ENCODE measurements at places on chromosomes 6 and 20.

GRCh38 chr6:158999154-158999665, 792 bp downstream of the RSPH3 start:
- no peak for DNase-seq

GRCh38 chr20:16433293-16433580, 140.0 kb downstream of the KIF16B start:
- no peak for DNase-seq

- DNase-seq: no peak
These were observed 811.9 kb downstream of the TENT5A start for GRCh38 chr6:80940571-80940970.

DNA sequence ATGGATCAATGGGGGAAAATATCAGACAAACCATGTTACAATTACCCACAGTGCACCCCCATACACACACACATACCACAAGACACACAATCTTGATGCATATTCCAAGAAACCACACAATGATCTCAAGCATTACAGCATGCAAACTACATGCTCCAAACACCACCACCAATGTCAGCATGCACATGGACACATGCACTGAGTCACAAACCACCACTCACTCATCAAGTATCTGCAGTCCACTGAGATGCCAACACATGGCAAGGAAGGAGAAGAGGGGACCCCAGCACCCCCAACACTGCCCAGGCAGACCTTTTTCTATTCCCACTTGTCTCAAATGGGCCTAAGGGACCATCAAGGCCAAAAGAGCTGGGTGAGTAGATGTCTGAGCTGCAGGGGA, 91.6 kb downstream of the PREX1 start:
- DNase-seq: no peak

DNA sequence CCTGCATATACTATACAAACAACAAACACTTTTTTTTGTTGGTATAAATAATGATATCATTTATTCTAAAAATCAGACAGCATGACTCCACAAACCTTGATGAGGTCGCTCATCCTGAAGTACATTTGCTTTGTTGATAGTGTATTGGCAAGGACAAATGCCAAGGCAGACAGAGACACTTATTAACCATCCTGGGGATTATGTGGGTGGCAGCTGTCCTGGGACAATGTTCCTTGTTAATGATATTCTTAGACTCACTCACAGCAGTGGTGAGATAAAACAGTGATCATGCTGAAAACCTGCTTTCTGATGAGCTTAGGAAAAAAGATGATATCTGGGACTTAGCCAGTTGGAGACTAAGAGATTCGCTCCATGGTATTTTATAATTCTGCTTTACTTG, 85.4 kb upstream of the OGFRL1 start:
- no peak for DNase-seq

GRCh38 chr20:64044484-64045247, 4.8 kb downstream of the SOX18 start:
- no peak for DNase-seq

DNA sequence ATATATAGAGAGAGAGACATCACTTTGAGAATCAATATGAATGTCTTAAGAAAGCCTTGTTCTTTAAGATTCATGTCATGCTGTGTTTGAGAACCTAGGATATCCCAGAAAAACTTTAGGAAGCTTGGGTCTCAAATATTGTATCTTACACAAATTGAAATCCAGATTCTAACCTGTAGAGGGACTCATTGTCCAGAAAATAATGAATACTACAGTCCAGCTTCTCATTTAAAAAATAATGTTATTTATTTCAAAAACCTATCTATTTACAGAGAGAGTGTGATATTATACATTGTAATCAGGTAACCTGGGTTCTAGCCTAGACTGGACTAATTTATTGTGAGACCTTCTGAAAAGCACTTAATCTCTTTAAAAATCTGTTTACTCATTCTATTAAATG, 4.2 kb downstream of the RFX6 start:
- DNase-seq: no peak

GRCh38 chr6:125020385-125020784, 58.1 kb downstream of the RNF217 start:
- DNase-seq: no peak

GRCh38 chr6:43013097-43013842, 476 bp downstream of the MEA1 start:
- no peak for DNase-seq

DNA sequence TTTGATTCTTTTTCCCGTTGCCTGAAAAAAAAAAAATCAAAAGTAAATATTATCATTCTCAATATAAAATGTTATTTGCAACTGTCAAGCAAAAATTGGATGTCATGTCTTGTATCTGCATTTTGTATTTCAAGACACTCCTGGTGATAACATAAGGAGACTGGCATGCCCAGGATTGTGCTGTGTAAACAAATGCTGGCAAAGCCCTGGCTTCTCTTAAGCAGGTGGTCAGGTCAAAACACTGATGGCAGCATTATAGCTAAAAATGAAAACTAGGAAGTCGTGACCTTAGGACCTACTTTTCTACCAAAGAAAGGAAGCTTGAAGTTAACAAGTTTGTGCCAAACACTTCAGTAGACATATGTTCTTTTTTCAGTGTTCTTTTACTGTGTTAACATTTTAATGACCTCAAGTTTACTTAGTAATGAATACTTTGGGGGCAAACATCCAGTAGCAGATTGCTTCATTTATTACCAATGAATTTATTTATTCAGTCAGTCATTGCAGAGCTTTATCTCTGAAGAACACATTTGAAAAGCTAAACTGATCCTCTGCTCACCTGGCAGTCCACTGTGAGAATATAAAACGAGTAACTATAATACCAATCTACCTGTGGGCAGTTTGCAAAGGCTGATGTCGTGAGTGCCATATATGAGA, 243.1 kb upstream of the FLRT3 start:
- DNase-seq: no peak

DNA sequence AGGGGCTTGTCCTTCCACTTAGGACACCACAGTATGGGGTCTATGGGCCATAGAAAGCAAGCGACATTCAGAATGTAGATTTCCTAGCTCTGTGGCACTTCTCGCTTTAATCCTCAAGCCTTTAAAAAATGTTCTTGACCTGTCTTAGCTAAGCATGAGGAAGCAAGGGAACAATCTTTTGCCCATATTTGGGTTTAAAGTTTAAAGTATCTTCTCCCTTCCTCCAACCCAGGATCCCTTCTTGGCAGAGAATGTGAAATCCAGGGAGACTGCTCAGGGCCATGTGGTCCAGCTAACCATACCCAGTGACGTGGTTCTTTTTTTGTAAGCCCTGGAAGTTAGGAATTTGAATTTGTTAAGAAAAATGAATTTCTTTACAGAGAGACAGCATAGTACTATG, 289.9 kb downstream of the BTBD9 start:
- DNase-seq: no peak

GRCh38 chr6:141282263-141282662, 850.5 kb upstream of the GJE1 start:
- no peak for DNase-seq
